Iris pigment epithelial cell (primary cell): ENCODE measurements at places on chromosomes 3 and 15.

DNA sequence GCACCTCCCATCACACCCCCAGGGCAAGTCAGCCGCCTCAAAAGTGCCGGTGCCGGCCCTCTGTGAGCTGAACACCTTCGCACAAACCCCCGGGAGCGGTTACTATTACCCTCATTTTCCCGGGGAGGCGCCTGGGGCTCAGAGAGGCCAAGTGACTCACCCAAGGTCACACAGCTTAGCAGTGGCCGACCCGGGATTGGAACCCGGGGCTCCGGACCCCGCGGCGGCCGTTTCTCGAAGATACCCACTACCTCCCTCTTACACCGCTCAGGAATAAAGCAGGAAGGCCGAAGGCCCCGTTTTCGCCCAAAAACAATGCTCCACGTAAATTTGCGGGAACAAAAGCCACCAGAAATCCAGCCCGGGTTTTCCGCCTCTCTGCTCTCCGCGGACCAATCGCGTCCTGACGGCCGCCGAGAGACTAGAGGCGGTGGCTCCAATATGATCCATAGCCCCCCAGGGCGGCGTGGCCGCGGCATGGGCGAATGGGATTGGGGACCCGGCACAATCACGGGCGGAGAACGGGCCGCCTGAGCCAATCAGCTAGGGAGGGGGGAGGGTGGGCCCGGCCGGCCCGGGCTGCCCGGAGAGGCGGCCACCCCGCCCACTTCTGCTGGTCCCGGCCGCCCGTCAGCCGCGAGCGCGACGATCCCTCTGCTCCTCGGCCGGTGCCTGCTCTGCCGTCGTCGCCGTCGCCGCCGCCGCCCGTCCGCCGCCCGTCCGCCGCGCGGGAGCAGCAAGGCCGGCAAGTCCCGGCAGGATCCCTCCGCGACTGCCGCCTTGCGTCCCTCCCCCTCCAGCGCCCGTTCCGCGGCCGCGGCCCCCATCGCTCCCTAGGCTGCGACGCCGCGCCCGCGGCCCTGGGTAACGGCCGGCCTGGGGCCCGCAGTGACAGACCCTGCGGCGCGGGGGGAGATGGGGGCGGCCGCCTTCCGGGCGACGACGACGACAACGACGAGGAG lies 177.0 kb downstream of the OR4M2 start:
- no peak for DNase-seq

- no peak for DNase-seq
Observed at GRCh38 chr15:100715571-100716455, 113.4 kb downstream of the ASB7 start.

DNA sequence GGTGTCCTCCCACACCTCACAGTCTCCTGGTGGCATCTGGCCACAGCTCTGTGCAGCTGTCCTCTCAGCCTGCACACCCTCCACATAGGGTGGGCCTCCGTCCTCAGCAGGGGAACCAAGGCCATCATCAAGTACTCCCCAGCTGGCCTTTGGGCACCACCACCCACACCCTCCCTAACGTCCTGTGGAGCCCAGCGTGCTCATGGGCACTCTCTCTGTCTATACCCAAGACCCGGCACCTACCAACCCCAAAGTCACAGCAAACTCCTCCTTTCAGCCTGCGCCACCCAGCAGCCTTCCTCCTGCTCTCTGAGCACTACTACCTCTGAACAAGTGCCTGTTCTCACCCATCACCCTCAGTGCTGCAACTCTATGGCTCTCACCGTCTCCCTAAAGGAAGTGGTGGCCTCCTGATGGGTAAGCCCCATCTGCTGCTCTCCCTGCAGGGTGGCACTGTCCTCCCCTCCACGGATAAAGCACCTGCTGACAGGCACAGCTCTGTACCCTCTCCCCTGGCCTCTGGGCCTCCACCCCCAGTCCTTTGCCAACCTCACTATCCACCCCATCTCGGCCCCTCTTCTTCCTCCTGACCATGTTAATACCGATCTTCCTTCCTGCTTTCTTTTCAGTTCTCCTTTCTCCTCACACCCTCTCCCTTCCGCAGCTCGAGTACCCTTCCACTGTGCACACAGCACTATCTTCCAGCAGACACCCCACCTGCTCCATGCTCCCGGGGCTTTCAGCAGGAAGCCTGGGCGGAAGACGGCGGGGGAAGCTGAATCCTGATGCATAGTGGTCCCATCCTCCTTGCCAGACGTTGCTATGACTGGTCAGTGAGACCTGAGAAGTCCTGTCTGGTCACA lies 31.5 kb downstream of the SLC41A3 start:
- DNase-seq = no peak

GRCh38 chr3:77102951-77103769 lies 63.3 kb downstream of the ROBO2 start:
- DNase-seq = peak; percentile 71

DNA sequence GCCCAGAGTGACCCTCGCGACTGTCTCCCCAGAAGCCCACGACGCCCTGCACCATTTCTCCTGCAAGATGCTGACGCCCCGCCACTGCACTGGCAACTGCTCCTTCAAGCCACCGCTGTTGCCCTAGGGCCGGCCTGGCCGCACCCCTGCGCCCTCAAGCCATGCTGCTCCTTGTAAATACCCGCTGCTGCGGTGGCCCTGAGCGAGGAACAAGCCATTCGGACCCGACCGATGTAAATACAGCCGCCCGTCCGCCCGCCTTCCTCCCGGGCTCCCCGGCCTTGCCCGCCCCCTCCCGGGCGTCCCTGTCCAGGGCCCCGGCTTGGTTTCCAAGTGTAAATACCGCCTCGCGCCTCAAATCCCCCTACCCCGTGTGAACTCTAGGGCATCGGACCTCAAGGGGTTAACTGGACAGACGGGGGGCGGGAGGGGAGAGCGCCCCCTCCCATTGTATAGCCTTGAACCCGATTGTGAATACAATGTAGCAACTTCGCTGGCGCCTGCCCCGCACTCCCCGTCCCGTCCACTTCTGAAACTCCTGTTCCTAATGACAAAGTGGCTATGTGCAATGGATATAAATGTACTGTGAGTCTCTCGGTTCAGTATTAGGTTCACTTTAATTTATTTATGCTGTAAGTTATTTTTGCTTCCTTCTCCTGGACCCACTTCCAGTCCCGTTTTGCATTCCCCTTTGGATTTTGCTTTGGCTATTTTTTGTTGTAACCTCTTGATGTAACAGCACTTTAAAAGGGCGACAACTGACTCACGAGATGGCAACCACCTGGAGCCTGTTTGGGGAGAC lies 5.9 kb downstream of the RNU6-1 start:
- peak; percentile 31 for DNase-seq

DNA sequence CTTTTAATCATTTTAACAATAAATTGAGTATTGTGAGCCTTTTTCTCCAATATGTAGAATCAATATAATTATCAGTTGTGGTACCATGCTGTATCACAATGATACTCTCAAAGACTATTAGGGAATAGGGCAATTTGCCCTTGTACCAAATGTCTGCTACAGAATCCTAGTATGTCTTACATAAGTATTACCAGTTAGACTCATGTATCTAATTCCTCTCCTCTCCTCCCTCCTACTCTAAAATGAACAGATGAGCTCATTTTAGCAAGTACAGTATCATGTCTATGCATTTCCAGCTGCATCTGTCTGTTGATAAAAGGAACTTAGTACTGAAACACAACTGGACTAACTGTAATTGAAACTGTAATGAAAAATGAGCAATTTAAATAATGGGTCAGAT lies 124.3 kb upstream of the ATP11B start:
- no peak for DNase-seq

- peak; percentile 88 for DNase-seq
Observed at GRCh38 chr15:49645941-49646340, 25.1 kb downstream of the DTWD1 start.

DNA sequence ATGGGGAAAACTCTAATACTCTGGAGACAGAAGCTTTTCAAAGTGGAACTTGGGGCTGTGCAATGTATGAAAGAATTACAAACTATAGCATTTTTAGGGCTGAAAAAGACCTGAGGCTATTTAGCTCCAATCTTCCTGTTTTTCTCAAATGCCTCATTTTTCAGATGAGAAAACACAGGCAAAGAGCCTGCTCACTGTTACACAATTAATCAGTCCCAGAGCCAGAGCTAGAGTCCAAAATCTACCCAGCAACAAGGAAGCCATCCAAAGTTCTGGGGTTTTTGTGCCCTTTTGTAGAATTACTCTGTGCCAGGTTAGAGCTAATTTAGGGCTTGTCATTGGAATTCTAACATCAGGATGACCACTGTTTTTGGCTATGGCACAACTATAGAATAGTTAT lies 45.5 kb downstream of the GPR149 start:
- no peak for DNase-seq

DNA sequence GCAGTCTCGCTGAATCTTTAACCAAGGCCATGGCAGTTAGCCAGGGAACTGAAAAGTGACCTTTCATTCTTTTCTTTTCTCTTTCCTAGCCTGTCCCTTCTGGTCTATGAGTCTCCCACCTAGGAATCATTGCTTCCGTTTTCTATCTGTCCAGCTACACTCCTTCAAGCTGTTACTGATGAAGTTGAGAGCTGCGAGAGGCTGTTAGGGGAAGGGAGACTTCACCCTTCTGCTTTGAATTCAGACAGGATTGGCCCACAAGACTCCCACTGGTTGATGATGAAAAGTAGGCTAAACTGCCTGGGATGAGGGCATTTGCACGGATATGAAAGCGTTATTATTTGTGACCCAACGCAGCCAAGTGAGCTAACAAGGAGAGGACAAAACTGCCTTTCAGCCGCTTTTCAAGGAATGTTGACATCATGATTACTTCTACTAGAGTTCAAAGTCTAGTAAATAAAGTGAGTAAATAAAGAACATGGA lies 30.2 kb downstream of the EIF4E3 start:
- DNase-seq = peak; percentile 59

GRCh38 chr3:121988146-121988545 lies 33.9 kb downstream of the ILDR1 start:
- no peak for DNase-seq

GRCh38 chr3:59940718-59941117 lies 890.9 kb upstream of the CFAP20DC start:
- DNase-seq = no peak

DNA sequence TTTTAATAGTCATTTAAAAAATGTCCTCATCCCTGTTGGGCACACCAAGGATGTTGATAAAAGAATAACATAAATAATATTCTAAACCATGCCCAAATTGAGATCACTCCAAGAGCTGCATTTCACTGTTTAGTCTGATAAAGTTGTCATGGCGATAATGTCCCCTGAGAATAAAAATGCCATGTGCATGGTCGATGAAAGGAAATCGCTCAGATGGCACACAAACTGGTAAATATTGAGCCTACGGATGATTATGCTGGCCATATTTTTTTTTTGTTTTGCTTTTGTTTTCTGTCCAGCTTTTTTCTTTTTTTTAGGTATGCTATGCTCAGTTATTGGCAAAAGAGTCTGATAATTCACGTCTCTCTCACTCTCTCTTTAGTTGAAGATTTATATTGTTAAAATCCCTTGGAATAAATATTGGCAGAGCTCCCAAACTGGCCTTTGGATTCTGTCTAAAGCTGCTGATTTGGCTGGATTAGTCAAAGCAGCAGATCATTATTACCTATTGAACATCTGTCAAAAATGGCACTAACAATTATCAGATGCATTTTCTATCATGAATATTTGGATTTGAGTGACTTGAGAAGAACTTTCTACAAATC lies 643.8 kb downstream of the SQOR start:
- DNase-seq = no peak

GRCh38 chr3:171189394-171190080 lies 163.0 kb upstream of the SLC2A2 start:
- no peak for DNase-seq
